ENCODE measurements at places on chromosomes 5 and 9.

DNA sequence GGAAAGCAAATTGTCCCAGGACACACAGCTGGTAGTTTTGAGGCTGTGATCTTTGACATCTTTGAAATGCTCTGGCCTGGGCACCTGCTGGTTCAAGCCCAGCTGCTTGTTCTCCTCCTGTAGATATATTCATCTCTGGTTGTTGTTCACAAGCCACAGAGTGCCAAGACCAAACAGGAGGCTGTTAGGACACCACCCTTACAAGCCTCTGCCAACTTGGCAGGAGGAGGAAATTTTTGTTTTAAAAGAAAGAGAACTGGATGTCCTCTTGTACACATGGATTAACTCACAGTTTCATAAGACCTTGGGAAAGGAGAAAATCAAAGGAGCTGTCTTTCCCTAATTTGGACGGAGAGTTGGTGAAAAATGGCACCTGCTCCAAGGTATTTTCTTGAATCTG, 8.5 kb upstream of the ZFP62 start:
- no peak for DNase-seq

DNA sequence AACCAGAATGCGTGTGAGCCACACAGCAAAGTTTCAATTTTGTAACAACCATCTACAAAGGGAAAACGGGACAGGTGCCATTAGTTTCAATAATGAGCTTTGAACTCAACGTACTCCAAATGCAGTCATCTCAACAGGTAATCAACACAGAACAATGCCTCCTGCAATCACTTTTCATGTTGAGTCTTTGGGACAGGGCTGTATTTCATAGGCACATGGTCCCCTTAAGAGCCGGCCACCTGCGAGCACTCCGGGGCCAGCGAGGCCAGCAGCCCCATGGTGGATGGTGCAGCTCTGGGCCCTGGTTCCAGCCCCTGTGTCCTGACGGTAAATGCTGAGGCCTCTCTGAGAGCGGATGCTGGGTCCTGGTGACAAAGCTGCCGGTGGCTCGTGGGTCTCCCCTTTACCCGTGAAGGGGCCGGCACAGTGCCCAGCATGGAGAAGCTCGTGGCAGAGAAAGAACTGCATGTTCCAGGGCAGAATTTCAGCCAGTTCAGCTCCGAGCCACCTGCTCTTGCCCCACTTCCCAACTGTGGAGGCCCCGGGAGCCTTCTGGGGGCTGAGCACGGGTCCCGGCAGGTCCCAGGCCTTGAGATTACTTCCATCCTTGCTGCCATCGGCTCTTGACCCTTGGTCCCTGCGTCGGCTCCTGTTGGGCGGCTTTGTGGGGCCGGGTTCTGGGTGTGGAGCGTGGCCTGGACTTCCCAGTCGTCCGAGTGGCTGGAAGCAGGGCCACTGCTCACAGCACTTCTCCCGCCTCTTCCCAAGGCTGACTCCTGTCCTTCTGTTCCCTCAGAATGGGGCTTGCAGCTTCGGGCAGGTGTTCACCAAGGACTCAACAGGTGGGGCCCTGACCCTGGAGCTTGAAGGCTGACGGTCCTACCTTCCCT, 26.1 kb upstream of the RNU6ATAC start:
- DNase-seq = no peak

DNA sequence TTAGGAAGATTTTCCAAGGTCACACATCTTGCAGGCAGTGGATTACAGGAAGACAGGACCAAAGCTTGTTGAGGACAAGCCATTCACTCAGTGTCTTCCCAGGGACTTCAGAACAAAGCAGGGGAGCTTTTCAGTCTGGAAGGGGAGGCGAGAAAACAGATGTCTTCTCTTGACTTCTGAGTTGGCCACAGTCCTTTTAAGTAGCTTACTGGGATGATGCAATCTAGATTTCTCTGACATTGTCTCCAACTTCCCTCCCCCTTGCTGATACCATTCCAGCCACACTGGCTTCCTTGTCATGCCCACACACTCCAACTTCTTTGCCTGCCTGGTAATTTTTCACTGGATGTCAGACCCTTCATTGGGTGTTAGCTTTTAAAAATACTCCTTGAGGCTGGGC, 174.2 kb upstream of the TBC1D2 start:
- DNase-seq = no peak

DNA sequence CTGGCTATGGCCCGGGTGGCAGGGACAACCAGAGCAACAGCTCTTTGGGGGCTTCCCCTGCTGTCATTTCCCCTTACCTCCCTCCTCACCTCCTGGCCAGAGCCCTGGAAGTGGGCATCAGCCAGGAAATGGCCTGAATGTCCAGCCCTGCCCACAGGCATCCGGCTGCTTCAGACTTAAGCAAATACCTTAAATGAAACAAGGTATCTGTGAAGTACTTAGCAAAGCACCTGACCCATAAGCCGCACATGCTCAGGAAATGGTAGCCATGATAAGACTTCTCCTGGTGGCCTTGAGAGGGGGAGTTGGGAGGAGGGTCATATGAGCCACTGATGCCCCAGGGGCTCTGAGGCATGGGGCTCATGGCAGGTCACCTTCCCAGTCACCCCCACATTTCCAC, 43.8 kb downstream of the CAMK2A start:
- no peak for DNase-seq

- DNase-seq = no peak
Measured at GRCh38 chr9:104025945-104026344, 68.2 kb upstream of the SMC2 start.

GRCh38 chr5:77972469-77973252, 196.5 kb upstream of the TBCA start:
- DNase-seq = no peak

GRCh38 chr9:135969064-135969683, 8.0 kb upstream of the UBAC1 start:
- DNase-seq = no peak

DNA sequence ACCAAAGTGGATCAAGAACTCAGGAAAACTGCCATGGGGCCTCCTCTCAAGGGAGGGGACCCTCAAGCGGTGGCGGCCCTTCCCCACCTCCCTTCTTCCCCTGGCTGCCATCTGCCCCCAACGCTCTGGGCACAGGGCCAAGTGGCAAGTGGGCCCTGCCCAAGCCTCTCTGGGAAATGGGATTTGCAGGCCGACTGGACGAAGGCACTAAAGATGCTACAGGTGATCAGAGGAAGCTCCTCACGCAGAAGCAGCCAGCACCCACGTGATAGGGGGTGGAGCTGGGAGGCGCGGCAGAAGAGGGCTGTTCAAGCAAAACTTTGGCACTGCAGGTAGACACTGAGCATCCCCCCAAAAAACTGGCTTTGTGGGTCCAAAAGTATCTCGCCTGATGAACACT, 52.7 kb upstream of the UBTD2 start:
- DNase-seq = no peak

DNA sequence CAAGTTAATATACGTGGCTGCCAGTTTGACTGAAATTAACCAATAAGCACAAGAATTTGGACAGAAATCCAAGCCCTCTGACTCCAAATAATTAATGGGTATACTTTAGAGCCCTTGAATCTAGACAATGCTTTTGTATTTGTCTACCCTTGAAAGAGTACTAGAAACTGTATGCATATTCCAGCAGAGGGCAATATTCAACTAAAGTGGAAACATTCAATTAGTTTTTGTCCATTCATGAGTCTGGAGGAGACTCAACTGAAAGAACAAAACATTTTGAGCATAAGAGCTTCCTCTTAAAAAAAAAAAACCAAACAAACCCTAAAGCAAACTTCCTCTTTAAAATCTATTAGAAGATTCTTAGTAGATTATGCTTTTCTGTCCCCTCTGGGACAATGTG, 157.8 kb downstream of the ARHGEF28 start:
- no peak for DNase-seq

Measured in NCI-H1930 (cell line).